ENCODE measurements at places on chromosomes 13 and 19.

DNA sequence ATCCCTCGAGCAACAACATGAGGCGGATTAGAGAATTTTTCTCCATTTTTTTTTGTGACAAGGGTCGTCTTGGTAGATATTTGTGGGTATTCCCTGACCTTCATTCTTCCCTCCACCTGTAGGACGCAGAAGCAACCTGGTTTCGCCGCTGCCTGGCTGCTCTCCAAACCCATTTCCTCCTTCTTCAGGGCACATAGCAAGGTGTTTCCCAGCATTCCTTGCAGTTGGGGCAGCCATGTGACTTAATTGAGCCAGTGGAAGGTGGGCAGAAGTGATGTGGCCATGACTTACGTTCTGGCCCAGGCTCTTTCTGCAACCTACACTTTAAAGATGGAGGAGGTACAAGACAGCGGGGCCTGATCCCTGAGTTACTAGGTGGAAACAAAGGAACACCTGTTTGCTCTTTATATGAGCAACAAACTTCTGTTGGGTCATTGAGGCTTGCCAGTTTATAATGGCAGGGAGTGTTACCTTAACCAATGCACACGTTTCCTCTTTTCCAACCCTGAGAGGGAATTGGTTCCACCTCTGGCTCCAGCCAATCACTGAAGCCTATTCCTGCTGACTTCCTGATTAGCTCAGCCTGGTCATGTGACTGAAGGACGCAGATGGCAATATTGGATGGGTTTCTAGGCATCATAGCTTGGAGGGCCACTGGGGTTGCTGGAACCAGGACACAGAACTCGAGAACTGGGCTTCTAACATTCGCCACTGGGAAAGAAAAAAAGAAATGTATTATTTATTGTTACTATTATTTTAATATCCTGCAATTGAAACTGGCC lies 30.8 kb upstream of the ZNRF4 start:
- DNase-seq = no peak

DNA sequence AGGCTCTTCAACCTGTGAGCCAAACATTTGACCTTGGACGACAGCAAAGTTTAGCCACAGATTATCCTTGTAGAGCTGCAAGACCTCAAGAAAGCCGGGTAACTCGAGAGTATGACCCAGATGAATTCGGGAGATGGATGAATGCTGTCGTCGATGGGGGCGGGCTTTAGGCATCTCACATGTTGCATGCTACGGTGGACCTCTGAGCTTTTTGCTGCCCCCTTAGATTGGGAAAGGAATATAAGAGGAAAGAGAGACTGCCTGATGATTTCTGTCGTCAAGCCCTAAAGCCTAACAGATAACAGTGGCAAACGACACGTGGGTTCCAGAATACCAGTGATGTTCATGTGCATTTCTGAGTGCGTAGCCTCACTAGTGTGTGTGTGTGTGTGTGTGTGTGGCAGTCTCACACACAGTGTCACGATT lies 730 bp upstream of the ABCC4 start:
- no peak for DNase-seq

- DNase-seq = no peak
These were observed 215.2 kb downstream of the NBEA start for GRCh38 chr13:35157143-35157755.

- no peak for DNase-seq
These were observed 176.9 kb downstream of the SHISA2 start for GRCh38 chr13:25874907-25875306.

DNA sequence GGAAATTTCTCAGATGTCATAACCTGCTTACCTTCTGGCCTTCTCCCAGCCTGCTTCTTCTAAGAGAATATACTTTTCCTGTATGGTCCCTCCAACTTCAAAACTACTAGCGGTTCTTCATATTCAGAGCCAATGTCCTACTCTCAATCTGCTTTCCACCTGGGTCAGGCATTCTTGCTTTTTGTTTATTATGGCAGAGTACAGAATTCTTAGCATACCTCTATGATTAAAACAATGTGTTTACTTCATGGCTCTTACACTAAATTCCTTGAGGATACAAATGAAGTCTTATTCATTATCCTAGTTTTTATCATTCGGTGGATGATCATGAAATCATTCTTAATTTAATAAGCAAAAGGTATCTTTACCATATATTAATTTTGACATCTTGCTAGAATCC lies 484.2 kb upstream of the SLITRK1 start:
- no peak for DNase-seq

- DNase-seq = peak; percentile 68
These were observed 69.8 kb downstream of the LRCH1 start for GRCh38 chr13:46622630-46623256.

GRCh38 chr19:49579947-49580263 lies 451 bp downstream of the NOSIP start:
- no peak for DNase-seq

GRCh38 chr19:23377276-23377675 lies 18.0 kb downstream of the ZNF91 start:
- no peak for DNase-seq

GRCh38 chr19:56917529-56917928 lies 77.0 kb upstream of the PEG3 start:
- DNase-seq = no peak

DNA sequence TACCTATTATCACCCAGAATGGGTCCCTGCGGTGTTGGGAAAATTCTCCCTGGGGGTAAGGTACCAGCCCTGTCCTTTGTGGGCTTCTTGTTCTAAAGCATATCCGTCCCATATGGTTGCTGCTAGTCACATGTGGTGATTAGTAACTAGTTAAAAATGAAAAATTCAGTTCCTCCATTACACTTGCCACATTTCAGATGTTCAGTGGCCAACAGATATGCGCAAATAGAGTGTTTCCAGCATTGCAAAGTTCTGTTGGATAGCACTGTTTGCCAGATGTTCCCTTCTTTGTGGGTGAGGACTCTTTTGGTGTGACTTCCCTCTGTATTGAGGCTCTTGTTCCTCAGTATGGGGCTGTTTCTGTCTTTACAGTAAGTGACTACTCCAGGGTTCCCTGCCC lies 3.8 kb downstream of the CNOT3 start:
- peak; percentile 55 for DNase-seq

DNA sequence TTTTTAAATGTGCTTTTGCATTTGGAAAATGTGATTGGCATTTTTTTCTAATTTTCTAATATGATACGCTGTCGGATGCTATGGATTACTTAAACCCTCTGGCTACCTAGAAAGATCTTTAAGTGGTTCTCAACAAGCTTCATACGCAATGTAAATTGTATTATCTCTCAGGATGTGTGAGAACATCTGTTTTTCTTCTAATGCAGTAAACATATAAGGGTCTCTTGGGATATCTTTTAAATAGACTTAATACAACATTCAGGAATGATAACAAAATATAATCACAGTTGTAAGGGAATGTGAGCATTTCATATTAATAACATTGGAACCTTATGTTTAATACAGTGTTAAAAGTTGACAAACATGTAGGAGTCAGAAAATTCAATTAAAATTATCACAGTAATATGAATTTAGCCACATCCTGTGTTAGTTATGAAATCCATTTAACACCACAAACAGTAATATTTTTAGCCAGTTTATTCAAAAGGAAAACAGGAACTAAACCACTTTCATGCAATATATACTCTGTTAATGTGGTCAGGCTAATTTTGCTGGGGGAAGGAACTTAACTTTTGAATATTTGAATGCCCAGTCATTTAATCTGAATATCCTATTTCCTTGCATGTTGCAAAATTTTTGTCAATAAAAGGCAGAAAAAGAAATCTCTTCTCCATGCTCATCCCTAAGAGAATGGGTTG lies 15.0 kb upstream of the ALOX5AP start:
- no peak for DNase-seq

- DNase-seq = no peak
These were observed 110.5 kb upstream of the SLITRK1 start for GRCh38 chr13:83992566-83993358.

DNA sequence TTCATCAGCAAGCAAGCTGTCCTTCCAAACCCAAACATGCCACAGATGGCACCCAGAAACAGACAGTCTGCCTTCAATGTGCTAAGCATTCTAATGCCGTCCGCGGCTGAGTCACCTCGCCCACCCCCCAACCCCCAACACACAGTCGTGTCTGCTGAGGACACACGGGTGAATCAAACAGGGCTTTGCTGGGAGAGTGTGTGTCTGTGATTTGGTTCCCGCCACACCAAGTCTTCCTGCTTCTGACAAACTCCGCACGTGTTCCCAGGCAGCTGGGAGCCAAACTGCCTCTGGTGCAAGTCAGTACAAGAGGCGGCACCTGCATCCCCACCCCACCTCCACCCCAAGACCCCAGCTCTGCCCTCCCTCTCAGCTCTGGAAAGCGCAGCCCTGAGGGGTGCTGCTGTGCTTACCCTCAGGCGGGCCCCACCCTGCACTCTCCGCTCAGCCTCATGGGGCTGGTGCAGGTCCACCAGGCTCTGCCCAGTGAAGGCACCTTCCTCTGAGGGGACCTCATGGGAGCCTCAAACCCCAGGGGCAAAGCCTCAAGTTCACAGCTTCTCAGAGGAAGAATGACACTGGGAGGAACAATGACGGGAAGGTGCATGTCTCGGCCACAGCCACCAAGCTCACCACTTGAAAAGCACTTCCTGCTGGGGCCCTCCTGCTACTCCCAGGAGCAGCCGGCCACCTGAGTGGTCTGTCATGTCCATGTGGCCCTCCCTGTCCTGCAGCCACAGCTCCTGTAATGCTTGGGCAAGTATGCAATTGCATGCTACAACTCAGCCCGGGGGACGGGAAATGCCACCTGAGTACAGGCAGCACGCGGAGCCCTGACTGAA lies 15.0 kb upstream of the SLC35E1 start:
- no peak for DNase-seq

- no peak for DNase-seq
These were observed 5.5 kb upstream of the ERVV-1 start for GRCh38 chr19:53008061-53008778.

Data from GM04503 (cell line).